ENCODE measurements at places on chromosomes 1 and 21. TPM values are rescaled to one million over a fixed set of nuclear protein-coding genes. Genes with fewer than 3 reads are reported as not detected.

DNA sequence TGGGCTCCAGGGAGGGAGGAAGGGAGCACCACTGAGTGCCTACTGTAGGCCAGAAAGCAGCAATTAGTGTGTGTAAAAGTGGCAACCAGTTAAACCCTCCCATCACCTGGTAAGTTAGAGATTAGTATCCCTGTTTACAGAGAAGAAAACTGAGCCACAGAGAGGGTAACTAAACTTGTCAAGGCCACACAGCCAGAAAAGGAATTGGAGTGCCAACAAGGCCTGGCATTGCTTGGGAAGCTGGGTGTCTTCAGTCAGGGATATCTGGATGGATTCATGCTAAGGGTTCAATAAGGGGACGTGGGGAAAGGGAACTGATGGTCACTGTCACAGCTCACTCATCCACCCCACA is 23.6 kb upstream of the ADGRB2 start:
- no peak for DNase-seq

GRCh38 chr1:93827633-93828366 is 51.2 kb downstream of the DNTTIP2 start:
- DNase-seq, result no peak

GRCh38 chr1:215407575-215407974 is 159.5 kb upstream of the KCTD3 start:
- no peak for DNase-seq

DNA sequence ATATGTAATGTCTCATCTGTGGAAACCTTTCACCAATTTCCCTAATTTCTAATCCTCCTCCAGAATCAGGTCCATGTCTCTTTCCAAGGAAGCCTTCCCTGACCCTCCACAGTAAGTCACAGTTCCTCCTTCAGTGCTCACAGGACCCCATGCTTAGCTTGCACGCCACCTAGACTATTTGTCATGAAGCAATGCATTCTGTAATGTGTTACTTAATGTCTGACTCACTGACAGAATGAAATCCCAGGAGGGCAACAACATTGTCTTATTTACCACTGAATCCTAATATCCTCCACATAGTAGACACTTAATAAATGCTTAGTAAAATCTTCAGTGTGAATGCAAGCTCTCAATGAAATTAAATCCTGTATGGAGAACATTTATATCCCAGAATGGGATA is 245.9 kb upstream of the PLD5 start:
- no peak for DNase-seq

GRCh38 chr1:88990426-88990825 is 2.0 kb downstream of the KYAT3 start:
- no peak for DNase-seq

DNA sequence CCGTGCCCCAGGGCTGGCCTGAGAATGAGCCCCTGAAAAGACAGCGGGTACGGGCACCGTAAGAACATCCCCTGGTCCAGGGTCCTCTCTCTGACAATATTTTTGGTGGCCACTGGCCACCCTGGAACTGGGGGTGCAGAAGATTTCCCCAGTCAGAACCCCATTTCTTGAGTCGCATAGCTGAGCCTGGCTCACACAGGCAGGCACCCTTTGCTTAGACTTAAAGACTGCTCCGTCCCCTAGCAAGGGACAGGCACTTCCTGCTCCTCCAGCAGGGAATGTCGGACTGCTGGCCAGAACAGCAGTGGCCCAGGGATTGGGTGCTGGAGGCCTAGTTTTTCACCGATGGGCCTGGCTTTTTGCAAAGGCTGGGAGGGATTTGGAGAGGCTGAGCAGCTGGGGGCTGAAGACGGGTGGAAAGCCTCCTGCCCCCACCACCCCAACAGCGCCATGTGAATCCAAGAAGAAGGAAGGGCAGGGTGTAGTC is 4.3 kb downstream of the OLIG2 start:
- no peak for DNase-seq

- no peak for DNase-seq
These were observed 30.3 kb downstream of the TMCO4 start for GRCh38 chr1:19769211-19769932.

DNA sequence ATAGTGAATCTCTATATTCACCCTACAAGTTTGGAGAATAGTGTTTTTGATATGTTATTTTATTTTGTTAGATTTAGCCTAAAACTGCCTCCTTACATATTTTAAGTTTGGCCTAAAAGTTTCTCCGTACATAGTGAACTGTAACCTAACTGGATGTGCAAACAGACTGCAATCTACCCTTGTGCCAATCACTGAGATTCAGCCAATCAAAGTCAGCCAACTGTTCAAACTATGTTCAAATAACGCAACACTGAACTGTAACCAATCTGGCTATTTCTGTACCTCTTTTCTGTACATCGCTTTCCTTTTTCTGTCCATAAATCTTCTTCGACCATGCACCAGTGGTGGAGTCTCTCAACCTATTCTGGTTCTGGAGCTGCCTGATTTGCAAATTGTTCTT is 11.8 kb upstream of the DMRTB1 start:
- DNase-seq, result no peak

DNA sequence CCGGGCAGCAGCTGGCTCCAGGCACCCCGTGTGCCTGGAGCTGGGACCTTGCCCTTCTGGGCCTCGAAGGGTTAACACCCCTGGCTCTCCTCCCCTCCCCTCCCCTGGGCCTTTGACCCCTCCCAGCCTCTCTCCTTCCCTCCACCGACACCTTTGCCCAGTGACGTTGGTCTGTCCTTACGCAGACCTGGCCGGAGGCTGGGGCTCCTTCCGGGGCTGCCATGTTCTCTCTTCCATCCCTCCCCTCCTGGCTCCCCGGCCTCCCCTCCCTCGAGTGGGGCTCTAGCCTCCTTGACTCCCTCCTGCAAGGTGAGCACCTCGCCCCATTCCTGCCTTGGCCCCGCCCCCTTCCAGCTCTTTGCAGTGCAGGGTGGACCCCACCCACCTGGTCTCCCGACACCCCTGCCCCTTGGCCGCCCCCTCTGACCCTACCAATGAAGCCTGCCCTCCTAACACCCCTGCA is at the start of gene TMEM82:
Gene TMEM82 (plus strand): TSS at position 161 of the 463 bp plus-strand sequence. CDS start 61 bp downstream, at position 222.
- DNase-seq, result no peak

DNA sequence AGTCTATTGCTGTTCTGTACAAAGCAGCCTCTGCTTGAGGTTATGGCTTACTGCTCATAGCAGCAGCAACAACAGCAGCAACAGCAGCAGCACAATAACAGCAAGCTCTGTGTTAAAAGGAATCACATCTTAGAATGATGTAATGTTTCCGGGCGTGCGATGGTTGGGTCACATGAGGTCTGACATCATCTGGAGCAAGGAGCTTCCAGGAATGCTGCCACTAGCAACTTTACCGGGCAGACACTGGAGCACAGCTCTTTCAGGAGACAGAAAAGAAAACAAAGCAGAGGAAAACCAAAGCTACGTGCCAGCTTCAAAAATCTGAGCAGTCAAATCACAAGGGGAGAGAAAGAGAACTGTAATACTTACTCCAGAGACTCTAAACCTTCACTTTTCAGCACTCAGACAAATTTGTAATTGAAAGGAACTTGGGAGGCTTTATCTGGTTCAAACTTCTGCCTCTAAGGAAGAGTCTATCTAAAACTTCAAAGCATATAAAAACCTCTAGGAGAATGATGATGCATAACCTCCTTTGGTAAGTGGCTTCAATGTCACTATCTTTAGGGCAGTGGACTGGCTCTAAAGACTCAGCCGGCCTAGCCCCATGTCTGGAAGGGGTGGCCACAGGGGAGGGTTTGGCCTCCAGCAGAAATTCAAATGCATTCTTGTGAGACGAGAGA is 28.3 kb upstream of the RAB3GAP2 start:
- peak; percentile 72 for DNase-seq

DNA sequence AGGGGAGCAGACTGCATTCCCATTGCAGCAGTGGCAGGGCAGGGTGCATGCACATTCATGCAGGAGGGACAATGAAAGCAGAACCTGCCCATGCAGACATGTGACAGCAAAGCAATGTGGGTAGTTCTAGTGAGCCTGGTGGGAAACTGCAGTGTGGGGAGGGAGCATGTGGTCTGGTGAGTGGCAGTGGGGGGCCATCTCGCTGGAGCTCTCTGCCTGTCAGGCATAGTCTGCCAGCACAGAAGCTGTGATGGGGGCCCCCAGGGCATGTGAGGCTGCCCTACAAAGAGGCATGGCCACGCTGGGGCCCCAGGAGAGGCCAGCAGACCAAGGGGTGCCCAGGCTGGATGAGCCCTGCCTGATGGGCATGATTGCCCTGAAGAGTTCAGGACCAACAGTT is 579.7 kb downstream of the PTPRC start:
- DNase-seq, result no peak

Gene PTBP2
- 15.3 TPM for total RNA-seq

Gene FMOD
- total RNA-seq, result 33.2 TPM

Gene PGLYRP4
- total RNA-seq, result not detected

Gene WNT9A
- 2.5 TPM for total RNA-seq

Gene RNU1-2
- not detected for total RNA-seq

Gene ADGRB2
- total RNA-seq, result 18.5 TPM

Gene SPRR2E
- not detected for total RNA-seq

All from heart left ventricle (tissue), 16 donors.